ENCODE measurements at places on chromosomes 3 and 15.

GRCh38 chr15:58867926-58868325 is 65.6 kb downstream of the SLTM start:
- H3K4me1 ChIP-seq = peaks cover 3% of the 10 kb centered on the region
- H3K36me3 ChIP-seq = no peaks in the 10 kb centered on the region
- no peak for DNase-seq
- no peak overlapping the region for H3K27ac ChIP-seq
- peaks cover 6% of the 10 kb centered on the region for H3K27me3 ChIP-seq

GRCh38 chr15:39517122-39517855 is 63.6 kb upstream of the THBS1 start:
- no peaks in the 10 kb centered on the region for H3K4me1 ChIP-seq
- no peaks in the 10 kb centered on the region for H3K36me3 ChIP-seq
- no peak overlapping the region for H3K4me3 ChIP-seq
- no peak overlapping the region for H3K27ac ChIP-seq
- H3K27me3 ChIP-seq = no peaks in the 10 kb centered on the region

- no peak overlapping the region for H3K4me3 ChIP-seq
- DNase-seq = no peak
- H3K36me3 ChIP-seq = peaks cover 4% of the 10 kb centered on the region
- no peak overlapping the region for H3K27ac ChIP-seq
Observed at GRCh38 chr15:62779036-62779770, 263.3 kb upstream of the TPM1 start.

DNA sequence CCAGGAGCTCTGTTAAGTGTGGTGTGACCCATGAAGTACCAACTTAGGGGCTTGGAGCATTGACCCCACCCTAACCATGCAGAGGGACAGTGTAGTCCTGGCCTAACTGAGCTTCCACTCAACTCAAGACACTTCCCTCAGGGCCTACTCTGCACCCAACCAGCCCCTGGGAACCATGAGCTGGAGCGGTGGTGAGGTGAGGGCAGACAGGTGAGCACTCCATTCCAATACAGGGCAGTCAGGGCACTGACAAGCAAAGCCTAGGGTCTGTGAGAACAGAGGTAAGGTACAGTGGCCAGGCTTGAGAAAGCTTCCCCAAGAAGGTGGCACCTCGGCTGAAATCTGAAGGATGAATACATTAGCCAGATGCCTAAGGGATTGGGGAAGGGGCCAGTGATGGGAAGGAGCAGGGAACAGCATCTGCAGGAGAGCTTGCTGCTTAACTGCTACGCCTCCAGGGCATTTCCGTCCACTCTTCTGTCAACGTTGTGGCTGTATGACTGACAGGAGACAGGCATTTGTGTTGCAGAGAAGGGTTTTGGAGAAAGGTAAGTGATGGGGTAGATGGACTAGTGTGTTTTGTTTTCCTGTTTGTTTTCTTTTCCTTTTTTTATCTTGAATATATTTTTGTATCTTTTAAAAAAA is 243.5 kb upstream of the TRIM42 start:
- no peak overlapping the region for H3K27ac ChIP-seq
- no peak overlapping the region for H3K4me3 ChIP-seq
- DNase-seq = no peak
- no peaks in the 10 kb centered on the region for H3K36me3 ChIP-seq
- H3K4me1 ChIP-seq = no peaks in the 10 kb centered on the region

DNA sequence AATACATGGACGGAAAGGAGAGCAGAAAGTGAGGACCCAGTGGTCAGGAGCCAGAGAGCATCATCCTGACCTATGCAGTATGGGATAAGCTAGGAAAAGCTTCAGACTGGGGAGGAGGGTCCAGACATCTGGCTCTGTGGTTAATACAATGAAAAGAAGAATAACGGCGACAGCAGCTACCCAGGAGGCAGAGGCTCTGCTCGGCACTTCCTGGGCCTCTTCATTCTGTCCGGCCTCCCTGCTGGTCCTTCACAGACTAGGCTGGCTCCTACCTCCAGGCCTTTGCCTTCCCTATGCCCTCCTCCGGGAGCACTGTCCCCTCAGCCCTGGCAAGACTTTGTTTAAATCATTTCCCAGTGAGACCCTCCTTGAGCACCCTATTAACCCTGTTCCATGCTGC is 58.9 kb upstream of the WNT5A start:
- H3K4me1 ChIP-seq = no peaks in the 10 kb centered on the region
- H3K4me3 ChIP-seq = no peak overlapping the region
- H3K27me3 ChIP-seq = peaks cover 7% of the 10 kb centered on the region

DNA sequence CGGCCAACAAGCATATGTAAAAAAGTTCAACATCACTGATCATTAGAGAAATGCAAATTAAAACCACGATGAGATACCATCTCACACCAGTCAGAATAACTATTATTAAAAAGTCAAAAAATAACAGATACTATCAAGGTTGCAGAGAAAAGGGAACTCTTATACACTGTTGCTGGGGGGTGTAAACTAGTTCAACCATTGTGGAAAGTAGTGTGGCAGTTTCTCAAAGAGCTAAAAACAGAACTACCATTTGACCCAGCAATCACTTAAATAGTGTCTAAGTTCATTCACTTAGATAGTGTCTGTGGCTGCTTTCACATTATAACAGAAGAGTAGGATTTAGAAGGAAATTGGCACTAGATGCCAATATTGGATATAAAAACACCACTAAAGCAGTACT is 49.7 kb downstream of the CGGBP1 start:
- no peaks in the 10 kb centered on the region for H3K27me3 ChIP-seq
- H3K27ac ChIP-seq = no peak overlapping the region
- no peaks in the 10 kb centered on the region for H3K4me1 ChIP-seq
- H3K36me3 ChIP-seq = no peaks in the 10 kb centered on the region
- no peak overlapping the region for H3K4me3 ChIP-seq

- H3K27ac ChIP-seq = no peak overlapping the region
- no peak overlapping the region for H3K4me3 ChIP-seq
- no peaks in the 10 kb centered on the region for H3K36me3 ChIP-seq
- H3K27me3 ChIP-seq = no peaks in the 10 kb centered on the region
- H3K4me1 ChIP-seq = no peaks in the 10 kb centered on the region
- DNase-seq = no peak
Observed at GRCh38 chr3:11244121-11244677, 28.0 kb upstream of the ATG7 start.

DNA sequence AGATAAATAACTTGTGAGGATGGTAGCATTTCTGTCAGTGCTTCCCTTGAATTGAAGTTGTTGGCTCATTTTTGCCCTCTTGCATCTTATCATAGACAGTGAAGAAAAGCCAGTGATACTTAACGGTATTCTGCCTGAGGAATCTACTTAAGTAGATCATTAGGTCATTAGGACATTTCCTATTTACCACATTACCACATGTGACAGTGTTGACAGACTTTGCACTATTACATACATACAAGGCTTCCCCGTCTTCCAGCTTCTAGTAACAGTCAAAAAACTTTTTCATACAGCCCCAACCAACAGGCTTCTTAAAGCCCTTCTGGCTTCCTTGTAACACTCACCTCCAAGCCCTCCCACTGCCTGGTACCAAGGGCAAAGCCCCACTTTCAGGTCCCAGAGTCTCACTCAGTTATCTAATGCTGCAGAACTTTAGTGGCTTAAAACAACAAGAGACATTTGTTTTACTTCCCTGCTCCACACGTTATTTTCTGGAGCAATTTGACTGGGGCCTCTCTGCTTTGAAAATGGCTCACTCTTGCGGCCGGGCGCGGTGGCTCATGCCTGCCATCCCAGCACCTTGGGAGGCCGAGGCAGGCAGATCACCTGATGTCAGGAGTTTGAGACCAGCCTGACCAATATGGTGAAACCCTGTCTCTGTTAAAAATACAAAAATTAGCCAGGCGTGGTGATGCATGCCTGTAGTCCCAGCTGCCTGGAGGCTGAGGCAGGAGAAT is 40.0 kb downstream of the ASB7 start:
- no peak overlapping the region for H3K4me3 ChIP-seq
- no peak for DNase-seq
- no peaks in the 10 kb centered on the region for H3K36me3 ChIP-seq
- H3K27ac ChIP-seq = no peak overlapping the region
- no peaks in the 10 kb centered on the region for H3K27me3 ChIP-seq

- H3K27ac ChIP-seq = no peak overlapping the region
- H3K36me3 ChIP-seq = no peaks in the 10 kb centered on the region
- peaks cover 17% of the 10 kb centered on the region for H3K4me1 ChIP-seq
- no peaks in the 10 kb centered on the region for H3K27me3 ChIP-seq
- no peak for DNase-seq
Observed at GRCh38 chr3:72182206-72182605, 397.3 kb upstream of the PROK2 start.

DNA sequence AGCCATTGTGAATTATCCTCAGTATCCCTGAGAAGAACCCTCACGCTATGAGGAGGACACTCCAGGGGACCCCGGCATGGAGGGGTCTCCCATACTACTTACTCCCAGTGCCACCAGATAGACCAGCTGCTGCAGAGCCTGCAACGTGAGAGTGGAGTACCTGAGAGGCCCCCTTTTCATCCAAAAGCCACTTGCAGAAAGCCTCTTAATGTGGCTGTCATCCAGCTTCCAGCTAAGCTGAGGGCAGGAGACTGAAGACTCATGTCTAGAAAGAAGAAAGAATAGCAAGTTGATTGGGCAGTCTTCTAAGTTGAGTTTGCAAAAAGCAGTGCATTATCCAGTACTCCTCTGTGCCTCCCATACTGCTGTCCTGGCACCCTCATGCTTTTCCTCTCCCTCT is 27.3 kb upstream of the MNS1 start:
- H3K27me3 ChIP-seq = no peaks in the 10 kb centered on the region
- H3K36me3 ChIP-seq = no peaks in the 10 kb centered on the region
- DNase-seq = no peak
- no peak overlapping the region for H3K27ac ChIP-seq
- H3K4me3 ChIP-seq = no peak overlapping the region

- no peak for DNase-seq
- no peaks in the 10 kb centered on the region for H3K27me3 ChIP-seq
- H3K27ac ChIP-seq = peak overlapping the region; percentile 19
- H3K4me3 ChIP-seq = no peak overlapping the region
- no peaks in the 10 kb centered on the region for H3K4me1 ChIP-seq
Observed at GRCh38 chr3:132622148-132622547, 25.1 kb downstream of the ACKR4 start.

GRCh38 chr3:50630394-50630793 is 13.4 kb downstream of the MAPKAPK3 start:
- no peak for DNase-seq
- H3K36me3 ChIP-seq = no peaks in the 10 kb centered on the region
- no peaks in the 10 kb centered on the region for H3K4me1 ChIP-seq

DNA sequence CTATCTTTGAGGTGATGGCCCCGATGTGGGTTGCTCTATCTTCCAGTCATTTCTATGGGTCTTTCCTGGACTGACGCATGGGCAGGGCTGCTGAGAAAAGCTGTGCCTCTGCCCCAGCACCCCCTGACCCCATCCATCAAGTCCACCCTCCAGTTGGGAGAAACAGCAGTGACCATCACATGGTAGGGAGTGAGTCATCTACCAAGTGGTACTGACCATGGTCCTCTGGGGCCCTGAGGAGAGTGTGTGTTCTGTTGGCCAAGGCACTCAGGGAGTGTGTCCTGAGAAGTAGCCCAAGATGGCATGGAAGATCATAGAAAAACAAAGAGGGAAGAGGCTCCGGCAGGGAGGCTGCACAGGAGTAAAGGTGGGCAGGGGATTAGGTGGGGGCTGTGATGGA is 1.6 kb upstream of the DNAH1 start:
- no peak for DNase-seq
- no peak overlapping the region for H3K27ac ChIP-seq
- H3K36me3 ChIP-seq = peaks cover 19% of the 10 kb centered on the region
- peaks cover 11% of the 10 kb centered on the region for H3K4me1 ChIP-seq
- H3K27me3 ChIP-seq = no peaks in the 10 kb centered on the region

GRCh38 chr15:64739577-64740143 is 35.7 kb downstream of the RBPMS2 start:
- peak overlapping the region; percentile 61 for H3K27ac ChIP-seq
- no peaks in the 10 kb centered on the region for H3K27me3 ChIP-seq
- peaks cover 49% of the 10 kb centered on the region for H3K4me1 ChIP-seq
- H3K36me3 ChIP-seq = peaks cover 8% of the 10 kb centered on the region
- H3K4me3 ChIP-seq = no peak overlapping the region

- DNase-seq = no peak
- peaks cover 5% of the 10 kb centered on the region for H3K4me1 ChIP-seq
- no peak overlapping the region for H3K27ac ChIP-seq
- H3K36me3 ChIP-seq = no peaks in the 10 kb centered on the region
- no peak overlapping the region for H3K4me3 ChIP-seq
- H3K27me3 ChIP-seq = no peaks in the 10 kb centered on the region
Observed at GRCh38 chr3:187265461-187265955, 26.0 kb downstream of the MASP1 start.

All from tibial artery (tissue), 4 donors.